ENCODE measurements at places on chromosomes 1 and 21.
A peak's percentile ranks its signal among the peaks of the same experiment; 100 is the strongest.

- peak; percentile 20 for DNase-seq
Measured at GRCh38 chr1:90732136-90732535, 15.0 kb upstream of the BARHL2 start.

- no peak for DNase-seq
Measured at GRCh38 chr1:82593561-82593960, 792.8 kb downstream of the ADGRL2 start.

GRCh38 chr1:241411056-241411775, 54.2 kb upstream of the RGS7 start:
- DNase-seq: no peak

GRCh38 chr1:98783821-98784220, 122.3 kb downstream of the SNX7 start:
- no peak for DNase-seq

DNA sequence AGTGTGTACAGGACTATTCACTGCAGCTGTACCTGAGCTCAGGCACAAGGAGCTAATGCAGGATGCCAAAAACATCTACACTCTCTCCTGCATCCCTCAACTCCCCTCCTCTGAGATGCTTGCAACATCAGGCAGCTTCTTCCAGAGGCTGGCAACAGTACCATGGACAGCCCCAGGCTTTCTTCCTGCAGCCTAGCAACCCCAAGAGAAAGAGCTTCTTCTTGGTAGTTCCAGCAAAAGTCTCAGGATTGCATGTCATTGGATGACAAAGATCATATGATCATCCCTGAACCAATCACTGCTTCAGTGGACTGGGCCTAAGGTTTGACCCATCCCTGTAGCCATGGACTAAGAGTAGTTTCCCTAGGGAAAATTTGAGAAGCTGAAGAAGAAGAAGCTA, 46.7 kb downstream of the CAMK2N1 start:
- no peak for DNase-seq

Measured in NCI-H446 treated with DMSO at 0.1 percent for 48 hours (cell line).